Naive B cell (primary cell): ENCODE measurements at places on chromosomes 11 and 22.

DNA sequence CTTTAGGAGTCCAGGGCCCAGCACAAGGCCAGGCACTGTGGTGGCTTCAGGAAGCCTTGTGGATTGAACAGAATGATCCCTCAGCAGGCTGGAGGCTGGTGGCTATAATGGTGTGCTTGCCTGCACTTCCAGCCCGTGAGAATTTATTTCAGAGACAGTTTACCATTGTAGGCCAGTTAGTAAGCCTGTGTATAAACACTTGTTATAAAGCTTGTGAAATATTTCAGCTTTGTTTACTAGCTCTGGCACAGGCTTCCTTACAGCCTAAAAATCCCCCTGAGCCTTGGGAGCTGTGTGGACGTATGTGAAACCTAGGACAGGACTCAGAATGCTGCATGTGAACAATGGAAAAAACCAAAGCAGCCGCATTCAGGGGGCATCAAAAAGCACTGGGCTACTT lies 26.6 kb upstream of the ACER3 start:
- H3K27ac ChIP-seq, result no peak overlapping the region
- no peak for DNase-seq
- H3K36me3 ChIP-seq, result no peaks in the 10 kb centered on the region
- no peak overlapping the region for H3K4me3 ChIP-seq
- H3K4me1 ChIP-seq, result no peaks in the 10 kb centered on the region
- peaks cover 18% of the 10 kb centered on the region for H3K27me3 ChIP-seq

DNA sequence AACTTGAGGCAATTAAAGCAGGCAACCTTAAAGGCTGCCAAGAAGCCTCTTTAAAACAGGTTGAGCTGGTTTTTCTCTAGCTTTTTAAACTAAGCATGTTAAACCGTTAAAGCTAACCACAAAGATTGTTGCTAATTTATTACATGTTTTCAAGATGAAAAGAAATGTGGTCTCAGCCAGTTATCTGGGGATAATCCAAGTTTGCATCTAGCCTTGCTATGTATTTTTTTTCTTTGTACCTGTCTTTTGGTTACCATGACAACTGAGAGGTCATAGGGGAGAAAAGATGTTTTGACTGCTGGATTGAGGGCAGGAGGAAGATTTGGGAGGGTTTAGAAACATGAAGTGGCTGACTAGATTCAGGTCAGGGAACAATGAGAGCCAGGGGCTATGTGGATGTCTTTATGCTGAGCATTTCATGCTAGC lies 19.2 kb upstream of the PGM2L1 start:
- no peak overlapping the region for H3K4me3 ChIP-seq
- peaks cover 5% of the 10 kb centered on the region for H3K27me3 ChIP-seq
- no peaks in the 10 kb centered on the region for H3K36me3 ChIP-seq
- no peaks in the 10 kb centered on the region for H3K4me1 ChIP-seq
- H3K27ac ChIP-seq, result no peak overlapping the region
- no peak for DNase-seq

DNA sequence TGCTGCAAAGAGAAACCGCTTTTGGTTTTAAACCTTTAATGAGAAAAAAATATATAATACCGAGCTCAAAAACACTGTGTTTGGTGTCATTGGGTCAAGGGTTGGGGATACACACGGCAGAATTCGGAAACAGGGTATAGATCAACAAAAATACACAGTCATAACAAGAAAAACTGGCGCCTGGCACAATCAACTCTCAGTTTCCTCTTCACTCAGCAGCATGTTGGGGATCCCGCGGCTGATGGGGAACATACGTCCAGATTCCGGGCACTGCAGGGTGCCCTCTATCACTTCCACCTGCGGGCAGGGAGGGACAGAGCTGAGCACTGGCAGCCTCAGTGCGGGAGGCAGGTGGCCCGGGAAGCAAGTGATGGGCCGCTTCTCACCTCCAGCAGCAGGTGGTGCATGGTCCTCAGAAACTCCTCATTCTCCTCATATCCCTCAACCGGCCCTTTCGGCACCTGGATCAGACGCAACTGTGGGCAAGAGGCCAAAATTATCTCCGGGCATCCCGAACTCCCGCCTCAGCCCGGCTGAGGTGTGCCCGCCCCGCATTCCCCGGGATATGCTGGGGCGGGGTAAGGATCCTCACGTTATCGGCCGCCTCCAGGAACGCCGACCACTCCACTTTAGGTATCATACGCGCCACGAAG lies 561 bp downstream of the TRMT112 start:
- peaks cover 67% of the 10 kb centered on the region for H3K4me1 ChIP-seq
- no peaks in the 10 kb centered on the region for H3K36me3 ChIP-seq
- H3K4me3 ChIP-seq, result peak overlapping the region; percentile 98
- no peak for DNase-seq
- H3K27me3 ChIP-seq, result no peaks in the 10 kb centered on the region
- peak overlapping the region; percentile 100 for H3K27ac ChIP-seq

- H3K27me3 ChIP-seq, result peaks cover 27% of the 10 kb centered on the region
- H3K4me3 ChIP-seq, result no peak overlapping the region
- DNase-seq, result no peak
- no peaks in the 10 kb centered on the region for H3K36me3 ChIP-seq
- H3K27ac ChIP-seq, result no peak overlapping the region
Measured at GRCh38 chr11:13644997-13645687, 23.3 kb upstream of the FAR1 start.

GRCh38 chr11:86115542-86116385 lies 46.9 kb upstream of the PICALM start:
- H3K27me3 ChIP-seq, result no peaks in the 10 kb centered on the region
- H3K4me3 ChIP-seq, result no peak overlapping the region
- H3K4me1 ChIP-seq, result peaks cover 7% of the 10 kb centered on the region
- H3K36me3 ChIP-seq, result no peaks in the 10 kb centered on the region
- DNase-seq, result no peak

GRCh38 chr11:58652726-58653280 lies 30.3 kb downstream of the CNTF start:
- no peaks in the 10 kb centered on the region for H3K36me3 ChIP-seq
- H3K4me1 ChIP-seq, result peaks cover 9% of the 10 kb centered on the region
- no peaks in the 10 kb centered on the region for H3K27me3 ChIP-seq
- no peak for DNase-seq

DNA sequence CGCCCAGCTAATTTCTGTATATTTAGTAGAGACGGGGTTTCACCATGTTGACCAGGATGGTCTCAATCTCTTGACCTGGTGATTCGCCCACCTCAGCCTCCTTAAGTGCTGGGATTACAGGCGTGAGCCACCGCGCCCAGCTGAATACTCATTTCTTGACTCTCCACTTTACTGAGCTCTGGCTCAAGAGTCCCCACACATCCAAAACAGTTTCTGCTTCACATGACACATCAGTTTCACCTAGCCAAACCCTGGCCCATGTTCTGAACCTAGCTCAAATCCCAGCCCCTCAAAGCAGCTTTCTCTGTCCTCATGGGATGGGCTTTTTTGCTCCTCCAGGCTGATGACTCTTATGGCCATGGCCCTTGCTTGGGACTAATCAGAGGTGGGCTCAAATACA lies 9.8 kb downstream of the HYOU1 start:
- no peak overlapping the region for H3K27ac ChIP-seq
- DNase-seq, result no peak
- peaks cover 33% of the 10 kb centered on the region for H3K36me3 ChIP-seq

DNA sequence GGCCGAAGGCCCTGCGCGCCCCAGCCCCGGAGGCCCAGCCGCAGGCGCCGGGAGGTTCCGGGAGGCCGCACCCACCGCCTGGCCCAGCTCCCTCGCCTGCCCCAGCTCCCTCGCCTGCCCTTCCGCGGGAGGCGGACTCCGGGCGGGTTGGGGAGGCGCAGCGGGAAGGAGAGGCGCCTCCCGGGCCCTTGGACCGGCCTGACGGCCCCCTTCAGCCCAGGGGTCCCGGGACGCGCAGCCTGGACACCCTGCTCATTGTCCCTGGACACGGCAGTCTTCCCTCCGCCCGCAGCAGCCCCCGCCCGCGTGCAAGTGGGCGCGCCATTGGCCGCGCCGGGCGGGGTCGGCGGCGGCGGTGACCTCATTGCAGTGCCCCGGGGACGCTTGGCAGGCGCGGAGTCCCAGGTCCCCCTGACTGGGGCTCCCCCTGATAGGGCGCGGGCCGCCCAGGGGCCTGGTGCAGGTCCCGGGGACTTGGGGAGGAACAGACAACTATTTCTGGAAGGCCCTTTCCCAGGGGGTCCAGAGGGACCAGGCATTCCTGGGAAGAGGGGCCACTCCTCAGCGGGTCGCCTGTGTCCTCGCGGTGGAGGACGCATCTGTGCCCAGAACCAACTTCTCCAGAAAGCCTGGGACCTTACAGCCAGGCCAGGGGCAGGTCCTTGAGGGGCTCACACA lies 501 bp downstream of the CD151 start:
- DNase-seq, result no peak
- H3K4me3 ChIP-seq, result peak overlapping the region; percentile 22
- H3K36me3 ChIP-seq, result no peaks in the 10 kb centered on the region
- no peak overlapping the region for H3K27ac ChIP-seq
- peaks cover 29% of the 10 kb centered on the region for H3K4me1 ChIP-seq

DNA sequence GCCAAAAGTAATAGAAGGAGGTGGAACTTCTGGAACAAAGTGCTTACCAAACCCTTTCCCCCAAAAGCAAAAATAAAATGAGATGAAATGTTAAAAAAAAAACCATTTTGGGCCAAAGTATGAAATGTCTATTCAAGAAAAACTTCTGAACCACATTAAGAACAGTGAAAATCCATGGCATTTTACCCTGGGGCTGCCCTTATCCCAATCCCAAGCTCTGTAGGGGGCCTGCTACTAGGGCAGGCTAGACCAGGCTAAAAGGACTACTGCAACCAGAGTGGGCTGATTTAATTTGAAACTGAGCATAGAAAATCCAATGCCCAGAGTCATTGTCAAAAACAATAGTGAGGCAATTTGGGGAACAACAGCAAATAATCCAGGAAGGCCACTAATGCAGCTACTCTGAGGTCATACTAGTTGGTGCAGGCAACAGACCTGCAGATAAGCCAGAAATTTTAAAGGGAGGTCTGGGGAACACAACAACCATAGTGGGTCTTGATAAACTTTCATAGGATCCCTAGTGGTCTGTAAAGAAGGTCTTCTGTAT lies 99.4 kb downstream of the RELT start:
- H3K4me1 ChIP-seq, result peaks cover 1% of the 10 kb centered on the region
- DNase-seq, result no peak
- peaks cover 15% of the 10 kb centered on the region for H3K36me3 ChIP-seq
- no peaks in the 10 kb centered on the region for H3K27me3 ChIP-seq
- H3K4me3 ChIP-seq, result no peak overlapping the region
- no peak overlapping the region for H3K27ac ChIP-seq

- no peak overlapping the region for H3K4me3 ChIP-seq
- DNase-seq, result no peak
- no peak overlapping the region for H3K27ac ChIP-seq
- peaks cover 71% of the 10 kb centered on the region for H3K27me3 ChIP-seq
- H3K4me1 ChIP-seq, result no peaks in the 10 kb centered on the region
- no peaks in the 10 kb centered on the region for H3K36me3 ChIP-seq
Measured at GRCh38 chr22:48429446-48430020, 1398.1 kb downstream of the BRD1 start.

DNA sequence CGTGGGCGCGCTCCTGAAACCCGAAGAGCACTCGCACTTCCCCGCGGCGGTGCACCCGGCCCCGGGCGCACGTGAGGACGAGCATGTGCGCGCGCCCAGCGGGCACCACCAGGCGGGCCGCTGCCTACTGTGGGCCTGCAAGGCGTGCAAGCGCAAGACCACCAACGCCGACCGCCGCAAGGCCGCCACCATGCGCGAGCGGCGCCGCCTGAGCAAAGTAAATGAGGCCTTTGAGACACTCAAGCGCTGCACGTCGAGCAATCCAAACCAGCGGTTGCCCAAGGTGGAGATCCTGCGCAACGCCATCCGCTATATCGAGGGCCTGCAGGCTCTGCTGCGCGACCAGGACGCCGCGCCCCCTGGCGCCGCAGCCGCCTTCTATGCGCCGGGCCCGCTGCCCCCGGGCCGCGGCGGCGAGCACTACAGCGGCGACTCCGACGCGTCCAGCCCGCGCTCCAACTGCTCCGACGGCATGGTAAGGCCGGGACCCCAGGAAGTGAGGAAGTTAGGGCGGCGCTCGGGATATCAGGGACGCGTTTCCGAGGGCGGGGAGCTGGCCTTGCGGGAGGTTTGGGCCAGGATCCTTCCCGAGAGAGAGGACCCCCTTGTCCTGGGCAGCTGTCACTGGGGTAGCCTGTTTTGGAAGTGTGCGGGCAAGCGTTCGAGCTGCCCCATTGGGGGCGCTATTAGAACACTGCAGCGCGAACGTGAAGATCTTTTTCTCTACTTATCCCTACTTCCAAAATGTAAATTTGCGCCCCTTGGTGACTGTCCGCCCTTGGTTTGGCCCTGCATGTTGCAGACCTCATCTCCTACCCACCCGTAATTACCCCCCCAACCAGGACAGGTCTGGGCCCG lies 796 bp downstream of the MYOD1 start:
- no peaks in the 10 kb centered on the region for H3K4me1 ChIP-seq
- peaks cover 23% of the 10 kb centered on the region for H3K27me3 ChIP-seq
- DNase-seq, result no peak
- H3K27ac ChIP-seq, result no peak overlapping the region
- H3K4me3 ChIP-seq, result no peak overlapping the region

DNA sequence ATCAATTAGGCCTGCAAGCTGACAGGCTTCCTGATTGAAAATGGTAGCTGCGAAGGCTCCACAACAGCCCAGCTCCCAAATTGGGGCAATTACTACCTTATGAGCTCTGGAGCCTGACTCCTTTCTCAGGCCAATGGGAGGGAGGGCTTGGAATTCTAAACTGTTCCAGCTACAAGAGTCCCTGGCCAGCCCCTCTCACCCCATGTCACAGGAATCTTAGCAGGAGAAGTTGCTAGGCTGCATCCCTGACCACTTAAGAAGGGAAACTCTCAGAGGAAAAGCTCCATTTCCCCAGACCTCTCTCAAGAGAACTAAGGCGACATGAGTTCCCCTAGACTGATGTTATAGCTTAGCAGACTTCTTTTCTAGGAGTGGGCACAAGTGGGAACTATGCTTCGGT lies 4.9 kb downstream of the LRP4 start:
- DNase-seq, result no peak
- peaks cover 12% of the 10 kb centered on the region for H3K4me1 ChIP-seq
- H3K27ac ChIP-seq, result no peak overlapping the region
- peaks cover 78% of the 10 kb centered on the region for H3K27me3 ChIP-seq
- no peaks in the 10 kb centered on the region for H3K36me3 ChIP-seq
- H3K4me3 ChIP-seq, result no peak overlapping the region

DNA sequence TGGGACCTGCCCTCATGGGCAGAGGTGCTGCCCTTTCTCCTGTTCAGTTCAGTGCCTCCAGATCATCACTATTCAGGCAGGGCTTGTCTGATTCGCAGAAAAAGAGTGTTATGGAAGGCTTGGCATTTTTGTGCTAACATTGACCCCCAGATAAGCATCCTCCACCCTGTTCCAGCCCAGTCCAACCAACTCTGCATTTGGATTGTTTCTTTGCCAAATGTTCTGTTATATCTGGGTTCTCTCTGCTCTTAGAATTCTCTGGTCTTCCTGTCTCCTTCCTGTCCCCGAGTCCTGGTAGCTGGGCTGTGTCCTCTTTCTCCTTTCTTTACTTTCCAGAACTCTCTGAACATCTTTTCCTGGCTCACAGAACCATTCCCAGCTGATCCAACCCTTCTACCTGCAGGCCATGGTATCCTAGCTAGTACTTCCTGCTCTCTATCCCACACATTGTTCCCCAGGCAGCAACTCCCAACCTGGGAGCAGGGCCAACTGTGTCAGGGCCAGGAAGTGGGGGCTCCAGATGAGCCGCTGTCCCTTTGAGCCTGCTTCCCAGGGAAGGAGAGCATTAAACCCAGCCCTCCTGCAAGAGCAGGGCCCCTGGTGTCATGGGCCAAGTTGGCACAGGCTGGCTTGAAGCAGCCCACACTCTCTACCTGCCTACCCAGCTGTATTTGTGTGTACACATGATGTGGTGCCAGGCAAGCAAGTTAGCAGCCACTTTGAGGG lies 280.7 kb upstream of the CADM1 start:
- no peaks in the 10 kb centered on the region for H3K36me3 ChIP-seq
- H3K27me3 ChIP-seq, result no peaks in the 10 kb centered on the region
- DNase-seq, result no peak
- no peaks in the 10 kb centered on the region for H3K4me1 ChIP-seq
- H3K27ac ChIP-seq, result no peak overlapping the region
- no peak overlapping the region for H3K4me3 ChIP-seq
